Kidney (tissue), 22 donors: ENCODE measurements at places on chromosomes 7 and 10. TPM values are rescaled to one million over a fixed set of nuclear protein-coding genes. Genes with fewer than 3 reads are reported as not detected.

Gene ASB10
- not detected for total RNA-seq

Gene BTBD16
- total RNA-seq: 1.2 TPM

Gene HSPA12A
- total RNA-seq: 33.5 TPM

Gene VPS37D
- total RNA-seq: 13.2 TPM

Gene ZRANB1
- 17.5 TPM for total RNA-seq

Gene NDUFB2
- 255 TPM for total RNA-seq

Gene TWIST1
- total RNA-seq: 1.3 TPM

Gene NRP1
- 243 TPM for total RNA-seq

Gene OLAH
- total RNA-seq: 0.50 TPM

DNA sequence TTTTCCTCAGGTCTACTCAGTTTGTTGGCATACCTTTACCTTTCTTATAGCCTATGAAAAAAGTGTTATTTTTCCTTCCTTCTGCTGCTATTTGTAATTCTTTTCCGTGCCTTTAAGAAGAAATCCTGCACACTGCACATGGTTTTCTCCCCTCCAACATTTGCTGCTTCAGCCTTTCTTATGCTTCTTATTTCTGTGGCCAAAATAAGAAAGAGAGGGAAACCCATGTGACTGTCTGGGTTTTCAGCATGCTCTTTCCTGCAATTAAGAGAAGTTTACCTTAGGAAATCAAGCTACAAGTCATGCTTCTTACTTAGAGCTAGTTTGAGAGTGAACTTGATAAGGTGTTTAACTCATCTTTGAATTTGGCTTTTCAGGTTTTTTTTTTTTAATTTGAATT lies 11.0 kb downstream of the TBC1D12 start:
- H3K4me1 ChIP-seq: peaks cover 6% of the 10 kb centered on the region
- no peak for DNase-seq
- H3K36me3 ChIP-seq: no peaks in the 10 kb centered on the region
- no peak overlapping the region for H3K4me3 ChIP-seq

- H3K4me1 ChIP-seq: no peaks in the 10 kb centered on the region
- no peak for DNase-seq
- no peak overlapping the region for H3K27ac ChIP-seq
- H3K4me3 ChIP-seq: no peak overlapping the region
- no peaks in the 10 kb centered on the region for H3K36me3 ChIP-seq
- no peaks in the 10 kb centered on the region for H3K27me3 ChIP-seq
These were observed 50.1 kb upstream of the DRGX start for GRCh38 chr10:49446031-49446430.

GRCh38 chr10:99912041-99912440 lies 97.7 kb downstream of the DNMBP start:
- DNase-seq: no peak
- H3K4me1 ChIP-seq: peaks cover 3% of the 10 kb centered on the region
- H3K27me3 ChIP-seq: no peaks in the 10 kb centered on the region

GRCh38 chr7:50347693-50348092 lies 43.2 kb downstream of the IKZF1 start:
- H3K4me3 ChIP-seq: no peak overlapping the region
- no peaks in the 10 kb centered on the region for H3K36me3 ChIP-seq
- H3K27ac ChIP-seq: no peak overlapping the region
- H3K4me1 ChIP-seq: no peaks in the 10 kb centered on the region
- DNase-seq: no peak
- H3K27me3 ChIP-seq: no peaks in the 10 kb centered on the region

DNA sequence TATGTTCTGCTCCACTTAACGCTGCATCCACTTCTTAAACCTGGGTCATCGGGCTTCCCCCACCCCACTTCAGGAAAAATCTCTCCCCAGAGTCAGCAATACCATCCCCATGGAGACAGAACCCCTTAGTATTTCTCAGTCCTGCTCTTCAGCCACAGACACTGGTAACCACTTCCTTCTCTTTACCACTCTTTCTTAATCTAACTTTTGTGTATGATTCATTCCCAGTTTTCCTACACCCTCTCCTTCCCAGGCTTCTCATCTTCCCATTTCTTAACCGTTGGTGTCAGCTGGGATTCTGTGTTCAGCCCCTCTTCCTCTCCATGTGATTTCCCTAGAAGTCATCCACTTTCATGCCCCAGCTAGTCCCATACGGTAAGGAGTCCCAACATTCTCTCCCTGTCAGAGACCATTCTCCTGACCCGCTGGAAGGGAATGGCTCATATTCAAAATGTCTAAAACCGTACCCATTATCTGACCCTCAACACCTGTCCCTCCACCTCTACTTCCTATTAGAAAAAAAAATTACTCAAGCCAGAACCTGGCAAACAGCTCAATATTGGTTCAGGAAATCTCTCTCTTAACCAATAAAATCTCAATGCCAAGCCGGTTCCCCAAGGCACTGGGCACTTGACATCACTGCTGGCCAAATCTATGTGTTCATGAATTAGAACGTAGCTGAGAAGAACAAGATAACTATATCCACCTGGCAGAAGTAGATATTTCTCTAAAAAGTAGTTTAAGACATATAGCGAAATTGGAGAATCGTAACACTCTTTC lies 89.4 kb downstream of the DGKI start:
- no peak for DNase-seq
- H3K4me1 ChIP-seq: peaks cover 24% of the 10 kb centered on the region
- no peaks in the 10 kb centered on the region for H3K36me3 ChIP-seq
- H3K4me3 ChIP-seq: no peak overlapping the region
- H3K27me3 ChIP-seq: no peaks in the 10 kb centered on the region

- H3K36me3 ChIP-seq: no peaks in the 10 kb centered on the region
- no peaks in the 10 kb centered on the region for H3K4me1 ChIP-seq
- H3K4me3 ChIP-seq: no peak overlapping the region
- DNase-seq: no peak
- no peaks in the 10 kb centered on the region for H3K27me3 ChIP-seq
- H3K27ac ChIP-seq: no peak overlapping the region
These were observed 31.9 kb upstream of the NEUROD6 start for GRCh38 chr7:31372231-31372959.

DNA sequence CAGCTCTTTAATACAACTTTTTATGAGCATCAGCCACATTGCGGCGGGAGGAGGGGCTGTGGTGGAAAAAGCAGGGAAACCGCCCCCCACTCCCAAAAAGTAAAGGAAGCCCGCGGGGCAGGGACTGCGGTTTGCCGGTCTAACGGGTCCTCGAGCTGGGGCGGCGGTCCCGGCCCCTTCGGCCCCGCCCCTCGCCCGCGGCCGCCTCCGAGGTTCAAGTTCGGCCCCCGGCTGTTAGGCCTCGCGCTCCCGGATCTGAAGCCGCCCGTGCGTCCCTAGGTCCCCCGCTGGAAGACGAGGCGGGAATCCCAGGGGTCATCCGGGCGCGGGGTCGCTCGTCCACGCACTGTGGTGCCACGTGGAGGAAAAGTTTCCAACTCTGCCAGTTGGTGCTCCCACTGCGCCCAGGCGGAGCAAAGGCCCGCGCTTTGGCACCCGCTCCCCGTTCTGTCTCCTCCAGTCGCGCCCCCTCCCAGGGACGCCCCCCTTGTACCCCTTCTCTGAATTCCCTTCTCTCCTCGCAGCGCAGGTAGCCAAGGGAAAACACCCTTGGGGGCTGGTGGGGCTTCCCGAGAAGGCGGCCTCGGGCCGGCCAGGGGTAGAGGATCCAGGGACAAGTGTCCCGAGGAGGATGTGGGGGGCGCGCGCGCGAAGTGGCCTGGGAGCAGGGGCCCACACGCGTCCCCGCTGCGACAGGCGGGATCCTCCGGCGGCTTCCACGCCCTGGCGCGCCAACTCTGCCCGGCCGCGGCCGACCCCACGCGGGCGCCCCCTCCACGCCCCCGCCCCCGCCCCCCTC lies 798 bp upstream of the AUTS2 start:
- peak overlapping the region; percentile 62 for H3K4me3 ChIP-seq
- peaks cover 5% of the 10 kb centered on the region for H3K4me1 ChIP-seq

GRCh38 chr7:133293384-133294160 lies 40.7 kb downstream of the EXOC4 start:
- H3K36me3 ChIP-seq: peaks cover 16% of the 10 kb centered on the region
- H3K4me3 ChIP-seq: no peak overlapping the region
- H3K4me1 ChIP-seq: no peaks in the 10 kb centered on the region
- DNase-seq: no peak

DNA sequence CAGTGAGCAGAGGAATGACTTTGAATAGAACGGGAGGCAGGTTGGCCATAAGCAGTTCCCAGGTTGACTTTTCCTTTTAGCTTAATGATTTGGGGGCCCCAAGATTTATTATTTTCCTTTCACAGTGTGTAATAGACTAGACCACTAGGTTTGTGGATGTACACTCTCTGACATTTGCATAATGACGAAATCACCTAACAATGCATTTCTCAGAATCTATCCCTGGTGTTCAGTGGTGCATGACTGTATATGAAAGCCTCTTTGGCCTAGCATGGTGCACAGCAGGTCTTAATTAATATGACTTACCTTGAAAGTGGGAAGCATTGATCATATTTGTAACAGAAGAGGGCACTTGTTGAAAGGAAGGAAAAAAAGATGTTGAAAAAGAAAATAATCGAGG lies 761.9 kb downstream of the TYW1 start:
- no peaks in the 10 kb centered on the region for H3K27me3 ChIP-seq
- DNase-seq: no peak
- H3K4me3 ChIP-seq: no peak overlapping the region
- H3K36me3 ChIP-seq: no peaks in the 10 kb centered on the region
- H3K27ac ChIP-seq: no peak overlapping the region

DNA sequence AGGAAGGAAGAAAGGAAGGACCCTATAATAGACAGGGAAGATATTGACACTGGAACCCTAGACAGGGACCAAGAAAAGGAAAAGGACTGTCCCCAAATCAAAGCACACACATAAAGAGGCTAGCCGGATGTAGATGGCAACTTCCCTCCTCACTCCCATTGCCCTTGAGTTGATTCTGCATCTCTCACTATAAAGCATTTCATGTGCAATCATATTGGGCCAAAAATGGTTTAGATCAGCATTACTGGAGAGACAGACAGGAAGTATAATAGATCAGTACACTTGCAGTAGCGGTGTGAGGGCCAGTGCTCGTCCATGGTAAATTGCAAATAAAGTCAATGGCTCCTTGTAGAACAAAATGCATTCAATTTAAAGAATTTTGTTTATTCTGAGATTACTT lies 8.4 kb downstream of the IFIT3 start:
- H3K27ac ChIP-seq: no peak overlapping the region
- no peak overlapping the region for H3K4me3 ChIP-seq
- no peak for DNase-seq
- peaks cover 26% of the 10 kb centered on the region for H3K4me1 ChIP-seq
- peaks cover 14% of the 10 kb centered on the region for H3K36me3 ChIP-seq
- H3K27me3 ChIP-seq: no peaks in the 10 kb centered on the region

GRCh38 chr10:73807471-73807870 lies 3.9 kb downstream of the NDST2 start:
- no peaks in the 10 kb centered on the region for H3K27me3 ChIP-seq
- H3K4me3 ChIP-seq: no peak overlapping the region
- H3K27ac ChIP-seq: no peak overlapping the region
- no peaks in the 10 kb centered on the region for H3K36me3 ChIP-seq
- DNase-seq: no peak

DNA sequence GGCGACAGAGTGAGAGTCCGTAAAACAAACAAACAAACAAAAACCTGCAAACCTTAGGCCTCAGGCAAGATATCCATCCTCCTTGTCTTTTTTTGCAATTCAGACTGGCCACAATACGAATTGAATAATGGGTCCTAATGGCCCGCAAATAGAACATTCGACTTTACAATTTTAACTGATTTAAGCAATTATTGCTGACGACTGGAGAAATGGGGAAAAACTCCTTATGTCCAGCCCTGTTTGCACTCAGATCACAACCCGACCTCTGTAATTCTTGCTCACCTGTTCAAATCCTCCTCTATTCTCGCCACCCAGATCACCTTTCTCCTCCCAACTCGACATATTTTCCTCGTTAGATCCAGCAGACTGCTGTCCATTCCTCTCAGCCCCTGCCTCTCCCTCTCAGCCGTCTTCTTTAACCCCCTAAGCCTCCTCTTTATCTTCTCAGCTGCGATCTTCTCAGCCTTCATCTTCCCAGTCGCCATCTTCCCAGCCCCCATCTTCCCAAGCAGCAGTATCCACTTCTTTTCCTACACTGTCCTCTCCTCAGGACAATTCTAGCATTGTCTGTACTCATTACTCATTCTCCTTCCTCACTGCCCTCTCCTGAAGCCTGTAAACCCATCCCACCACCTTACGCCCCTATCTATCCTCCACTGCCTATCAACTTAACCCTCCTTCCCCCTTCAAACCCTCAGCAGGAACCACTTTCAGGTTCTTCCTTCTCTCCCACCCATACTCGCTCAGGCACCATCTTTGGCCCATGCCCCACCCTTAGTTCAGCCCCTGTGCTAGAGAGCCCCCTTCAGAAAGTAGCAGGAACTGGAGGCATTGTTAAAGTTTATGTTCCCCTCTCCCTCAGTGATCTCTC lies 61.8 kb downstream of the LRRC17 start:
- H3K27ac ChIP-seq: no peak overlapping the region
- no peaks in the 10 kb centered on the region for H3K27me3 ChIP-seq
- no peak overlapping the region for H3K4me3 ChIP-seq
- no peaks in the 10 kb centered on the region for H3K36me3 ChIP-seq
- H3K4me1 ChIP-seq: no peaks in the 10 kb centered on the region
